ENCODE measurements at places on chromosomes 12 and 14.

DNA sequence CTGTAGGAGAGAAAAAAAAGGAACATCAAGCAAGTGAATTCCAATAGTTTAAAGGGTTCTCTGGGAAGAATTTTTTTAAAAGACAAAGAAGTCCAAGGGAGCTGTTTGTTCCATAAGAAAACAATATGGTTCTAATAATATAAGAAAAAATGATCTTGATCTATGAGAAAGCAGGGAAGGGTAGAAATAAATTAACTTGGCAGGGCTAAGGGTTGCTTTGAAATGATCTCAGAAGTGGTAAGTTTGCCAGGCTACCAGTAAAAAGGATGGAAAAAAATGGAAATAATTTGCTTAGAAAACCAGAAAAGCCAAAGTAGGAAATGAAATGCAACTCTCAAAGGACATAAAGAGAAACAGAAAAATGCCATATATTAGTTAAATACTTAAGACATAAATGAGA lies 41.7 kb upstream of the EMP1 start:
- no peak for DNase-seq

- DNase-seq = no peak
These were observed 219.5 kb upstream of the FKBP4 start for GRCh38 chr12:2575245-2575644.

DNA sequence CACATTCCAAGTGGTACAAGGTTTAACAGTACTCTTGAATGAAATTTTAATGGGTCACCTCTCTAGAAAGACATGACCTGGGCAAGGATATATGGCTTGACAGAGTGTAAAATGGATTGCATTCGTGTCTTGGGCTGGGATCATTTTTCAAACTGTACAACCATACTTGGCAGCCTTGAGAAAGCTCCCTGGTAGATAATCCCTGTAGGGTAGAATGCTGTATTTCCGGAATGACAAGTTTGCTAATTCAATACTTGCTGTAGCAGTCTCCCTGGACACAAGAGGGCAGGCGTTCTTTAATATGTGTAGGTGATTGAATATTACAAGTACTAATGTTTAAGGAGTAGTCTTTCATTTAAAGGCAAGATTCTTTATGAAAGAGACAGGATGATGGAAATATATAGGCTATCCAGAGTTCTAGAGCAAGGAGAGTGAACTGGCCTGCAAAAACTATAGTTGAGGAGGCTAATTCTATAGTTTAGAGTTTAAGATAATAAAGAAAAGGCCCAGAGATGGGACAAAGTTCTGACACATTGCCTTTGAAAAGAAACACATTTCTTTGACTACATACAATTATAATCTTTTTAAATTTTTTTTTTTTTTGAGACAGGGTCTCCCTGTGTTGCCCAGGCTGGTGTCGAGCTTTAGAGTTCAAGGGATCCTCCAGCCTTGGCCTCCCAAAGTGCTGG lies 53.4 kb downstream of the PLBD1 start:
- DNase-seq = no peak

- no peak for DNase-seq
These were observed 78.5 kb downstream of the TESC start for GRCh38 chr12:117020536-117021220.

- DNase-seq = no peak
These were observed 3.7 kb downstream of the GLT8D2 start for GRCh38 chr12:104046306-104046705.

DNA sequence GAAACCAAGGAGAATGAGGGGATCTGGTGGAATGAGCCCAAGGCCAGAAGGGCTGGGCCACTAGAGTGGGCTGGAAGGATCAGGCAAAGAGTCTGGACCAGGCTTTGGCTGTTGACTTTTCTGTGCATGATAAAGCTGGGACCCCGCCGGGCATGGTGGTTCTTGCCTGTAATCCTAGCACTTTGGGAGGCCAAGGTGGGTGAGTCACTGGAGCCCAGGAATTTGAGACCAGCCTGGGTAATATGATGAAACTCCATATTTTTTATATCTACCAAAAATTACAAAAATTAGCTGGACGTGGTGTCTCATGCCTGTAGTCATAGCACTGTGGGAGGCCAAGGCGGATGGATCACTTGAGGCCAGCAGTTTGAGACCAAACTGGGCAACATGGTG lies 393 bp upstream of the KLHL33 start:
- DNase-seq = no peak

GRCh38 chr12:41701943-41702601 lies 442.6 kb downstream of the GXYLT1 start:
- DNase-seq = no peak

Data from suprapubic skin (tissue), 4 donors.